Glomerular endothelial cell (primary cell): ENCODE measurements at places on chromosomes 13 and 19.

- DNase-seq: no peak
Measured at GRCh38 chr13:35599384-35599783, 122.9 kb upstream of the MAB21L1 start.

GRCh38 chr13:50950849-50951248, 41.3 kb downstream of the RNASEH2B start:
- no peak for DNase-seq

DNA sequence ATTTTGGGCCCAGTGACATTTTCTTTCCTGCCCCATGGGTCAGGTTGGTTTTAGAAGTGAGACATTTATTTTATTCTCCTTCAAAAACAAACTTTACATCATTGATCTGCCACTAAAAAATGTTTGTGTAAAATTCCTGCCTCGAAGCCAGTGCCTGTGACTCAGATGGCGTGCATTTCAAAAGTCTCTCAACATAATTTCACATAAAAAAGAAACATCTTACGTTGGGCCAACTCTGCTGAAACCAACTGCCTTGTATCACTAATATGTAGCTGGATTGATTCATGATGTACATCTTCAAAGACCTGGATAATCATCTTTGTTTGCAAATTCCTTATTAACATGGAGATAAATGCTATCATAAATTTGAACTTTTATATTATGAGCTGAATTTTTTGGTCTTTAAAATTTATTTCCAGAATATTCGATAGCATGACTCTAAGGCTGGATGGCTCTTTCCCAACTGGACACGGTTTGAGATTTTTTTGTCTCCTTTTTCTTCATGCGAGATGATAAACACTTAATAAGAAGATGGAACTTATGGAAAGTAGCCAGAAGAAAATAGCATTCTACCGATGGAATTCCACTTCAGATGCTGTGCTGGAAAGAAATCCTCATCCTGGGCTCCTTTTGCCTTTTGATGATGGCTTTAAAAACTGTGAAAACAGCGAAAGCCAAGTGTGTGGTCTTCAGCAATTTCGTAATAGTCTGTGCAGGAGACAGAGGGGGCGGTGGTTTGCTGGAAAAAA, 420.5 kb downstream of the FGF9 start:
- no peak for DNase-seq

- DNase-seq: no peak
Measured at GRCh38 chr13:95627590-95627989, 16.9 kb downstream of the DZIP1 start.

GRCh38 chr13:20462533-20462915, 63.1 kb downstream of the CRYL1 start:
- DNase-seq: no peak

DNA sequence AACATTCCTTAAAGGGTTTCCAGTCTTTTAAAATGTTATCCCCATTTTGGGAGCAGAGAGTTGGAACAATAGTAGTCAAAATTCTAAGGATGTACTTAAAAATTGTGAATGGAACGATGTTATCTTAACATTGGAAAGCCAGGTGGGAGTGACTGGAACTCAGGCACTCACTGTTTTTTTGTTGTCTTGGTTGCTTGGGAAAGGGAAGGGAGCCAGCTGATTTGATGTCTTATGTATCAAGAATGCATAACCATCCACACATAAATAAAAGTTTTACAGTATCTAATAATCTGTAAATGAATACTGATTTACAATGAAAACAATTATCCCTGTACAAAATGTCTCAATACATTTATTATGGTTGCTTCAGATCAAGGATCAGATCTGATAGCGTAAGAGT, 88.7 kb downstream of the SLC10A2 start:
- no peak for DNase-seq

DNA sequence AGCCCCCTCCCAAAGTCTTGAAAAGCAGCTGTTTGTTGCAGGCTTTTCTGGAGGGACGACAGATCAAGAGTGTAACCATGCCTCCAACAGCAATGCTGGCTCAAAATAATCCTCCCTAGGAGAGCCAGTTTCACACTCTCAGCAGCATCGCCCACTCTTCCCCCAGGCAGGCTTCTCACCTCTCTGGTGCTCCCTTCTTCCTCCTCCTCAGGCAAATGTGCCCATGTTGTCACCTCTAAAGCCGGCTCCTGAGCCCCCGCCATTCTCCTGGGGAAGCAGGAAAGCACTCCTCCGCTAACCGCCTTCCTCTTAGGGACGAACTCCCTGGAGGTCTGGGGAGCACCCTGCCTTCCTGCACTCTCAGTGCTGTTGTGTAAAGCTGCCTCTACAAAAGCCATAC, 98.9 kb upstream of the SGCG start:
- DNase-seq: no peak
